Kidney (tissue), 22 donors: ENCODE measurements at places on chromosomes 1 and 21. TPM values are rescaled to one million over a fixed set of nuclear protein-coding genes. Genes with fewer than 3 reads are reported as not detected.

Gene TMEM9
- total RNA-seq = 81.9 TPM

Gene S100B
- total RNA-seq = 6.9 TPM

DNA sequence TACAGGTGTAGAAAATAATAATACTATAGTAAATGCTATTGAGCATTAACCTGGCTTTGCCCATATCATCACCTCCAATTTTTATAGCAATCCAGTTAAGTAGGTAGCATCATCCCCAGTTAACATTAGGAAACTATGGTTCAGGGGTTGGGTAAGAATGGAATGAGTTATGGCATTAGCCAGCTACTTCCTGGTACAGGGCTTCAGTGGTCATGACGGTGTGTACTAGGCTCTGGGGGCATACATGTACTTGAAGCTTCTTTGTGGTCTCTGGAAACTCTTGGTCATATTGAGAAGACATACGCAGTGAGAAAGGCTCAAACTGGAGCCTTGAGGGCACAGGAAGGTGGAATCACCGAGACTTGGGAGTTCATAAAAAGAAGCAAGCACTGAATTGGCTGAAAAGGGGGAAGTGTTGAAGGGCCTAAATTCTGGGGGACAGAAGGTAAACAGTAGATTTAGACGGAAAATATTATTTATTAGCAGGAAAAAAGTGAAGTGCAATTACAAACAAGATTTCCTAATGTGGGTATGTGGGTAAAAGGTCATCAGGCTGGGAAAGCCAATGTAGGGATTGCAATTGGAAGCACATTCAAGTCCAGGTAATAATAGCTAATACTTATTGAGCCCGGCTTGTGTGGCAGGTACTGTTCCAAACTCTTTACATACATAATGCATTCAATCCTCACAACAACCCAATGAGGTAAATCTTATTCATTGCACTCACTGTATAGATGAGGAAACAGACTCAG is 114.2 kb upstream of the ATP1A1 start:
- no peaks in the 10 kb centered on the region for H3K36me3 ChIP-seq
- H3K4me1 ChIP-seq = no peaks in the 10 kb centered on the region
- H3K4me3 ChIP-seq = no peak overlapping the region
- no peaks in the 10 kb centered on the region for H3K27me3 ChIP-seq
- H3K27ac ChIP-seq = no peak overlapping the region
- DNase-seq = no peak

- H3K4me1 ChIP-seq = peaks cover 30% of the 10 kb centered on the region
- no peak overlapping the region for H3K27ac ChIP-seq
- DNase-seq = no peak
Observed at GRCh38 chr1:64956733-64957441, 9.5 kb downstream of the JAK1 start.

GRCh38 chr1:204828352-204828850 is 42.3 kb upstream of the NFASC start:
- peak overlapping the region; percentile 50 for H3K4me3 ChIP-seq
- no peaks in the 10 kb centered on the region for H3K4me1 ChIP-seq
- peak overlapping the region; percentile 39 for H3K27ac ChIP-seq
- H3K36me3 ChIP-seq = no peaks in the 10 kb centered on the region
- peak; percentile 84 for DNase-seq

DNA sequence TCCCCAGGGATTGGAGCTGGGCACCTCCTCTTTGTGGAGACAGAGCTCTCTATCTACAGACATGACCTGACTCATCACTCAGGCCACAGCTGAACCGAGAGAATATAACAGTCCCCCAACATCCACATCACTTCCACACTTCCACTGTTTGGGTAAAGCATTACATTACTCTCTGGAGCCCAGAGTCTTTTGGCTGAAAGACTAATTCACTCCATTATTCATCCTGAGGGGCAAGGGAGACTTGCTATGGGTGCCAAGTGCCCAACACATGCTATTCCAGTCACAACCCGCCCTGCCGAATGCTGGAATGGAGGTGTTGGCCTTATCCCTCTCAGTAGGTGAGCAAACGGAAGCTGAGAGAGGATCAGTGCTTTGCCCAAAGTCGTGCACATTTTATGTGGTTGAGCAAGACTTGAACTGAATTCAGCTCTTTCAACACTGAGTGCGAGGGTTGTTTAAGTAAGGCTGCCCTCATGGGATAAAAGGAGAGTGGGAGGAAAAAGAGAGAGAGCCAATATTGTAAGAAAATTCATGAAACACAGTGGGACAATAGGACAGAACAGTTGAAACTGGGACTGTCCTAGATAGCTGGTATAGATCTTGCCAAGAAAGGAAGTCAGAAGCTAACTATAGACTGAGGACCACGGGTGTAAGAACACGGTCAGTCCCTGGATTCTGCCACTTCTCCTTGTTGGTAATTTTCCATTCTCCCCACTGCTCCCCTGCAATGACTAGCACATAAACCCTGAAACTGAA is 13.5 kb upstream of the CHI3L1 start:
- peak overlapping the region; percentile 8 for H3K27ac ChIP-seq
- no peaks in the 10 kb centered on the region for H3K36me3 ChIP-seq
- no peak for DNase-seq

DNA sequence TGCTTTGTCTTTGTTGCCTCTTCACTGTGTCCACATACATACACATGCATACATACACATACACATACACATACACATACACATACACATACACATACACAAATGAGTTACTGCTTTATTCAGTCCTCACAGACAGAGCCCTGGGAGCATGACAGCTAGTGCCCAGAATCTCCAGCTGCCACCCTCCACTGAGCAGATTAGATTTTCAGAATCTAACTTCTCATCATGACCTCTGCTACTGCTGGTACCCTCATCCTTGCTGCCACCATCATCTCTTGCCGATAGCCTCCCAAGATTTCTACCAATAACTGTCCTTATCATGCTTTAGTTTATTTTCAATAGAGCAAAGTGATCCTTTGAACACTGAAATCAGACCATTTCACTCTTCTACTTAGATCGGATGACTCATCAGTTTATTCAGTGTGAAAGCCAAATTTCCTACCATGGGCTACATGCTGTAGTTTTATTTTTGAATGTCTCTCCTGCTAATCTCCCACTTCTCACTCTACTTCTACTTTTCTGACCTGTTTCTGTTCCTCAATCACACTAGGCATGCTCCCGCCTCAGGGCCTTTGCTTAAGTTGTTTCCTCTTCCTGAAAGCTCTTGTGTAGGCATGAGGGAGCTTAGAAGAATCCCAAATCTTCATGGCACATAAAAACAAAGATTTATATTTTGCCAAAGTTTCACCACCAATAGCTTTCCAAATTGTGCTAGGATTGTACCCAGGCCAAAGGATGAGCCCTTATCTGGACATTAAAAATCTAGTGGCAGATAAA is 43.0 kb downstream of the ATP6V1G3 start:
- no peaks in the 10 kb centered on the region for H3K4me1 ChIP-seq
- no peaks in the 10 kb centered on the region for H3K27me3 ChIP-seq
- no peak overlapping the region for H3K27ac ChIP-seq
- DNase-seq = no peak
